ENCODE measurements at places on chromosomes 12 and 14. TPM values are rescaled to one million over a fixed set of nuclear protein-coding genes. Genes with fewer than 3 reads are reported as not detected.

KRT6B gene
- not detected for total RNA-seq

FGF23 gene
- total RNA-seq, result not detected

SLC6A12 gene
- total RNA-seq, result 130 TPM

TSPAN9 gene
- 81.6 TPM for total RNA-seq

CD27 gene
- total RNA-seq, result 6.6 TPM

IAPP gene
- not detected for total RNA-seq

PAH gene
- 8.7 TPM for total RNA-seq

CSRNP2 gene
- 29.6 TPM for total RNA-seq

GPD1 gene
- 15.1 TPM for total RNA-seq

SPIC gene
- total RNA-seq, result 0.44 TPM

PLEKHH1 gene
- total RNA-seq, result 26.2 TPM

CD4 gene
- total RNA-seq, result 38.1 TPM

GPR68 gene
- total RNA-seq, result 1.7 TPM

FOXG1 gene
- total RNA-seq, result not detected

SLC22A17 gene
- 35.3 TPM for total RNA-seq

DDX54 gene
- 62.0 TPM for total RNA-seq

MAP3K9 gene
- total RNA-seq, result 8.3 TPM

CLEC2A gene
- not detected for total RNA-seq

PTPRB gene
- total RNA-seq, result 71.6 TPM

ZNF891 gene
- 3.1 TPM for total RNA-seq

ANKS1B gene
- 5.8 TPM for total RNA-seq

TAC3 gene
- not detected for total RNA-seq

C14orf39 gene
- total RNA-seq, result not detected

BCAT1 gene
- 15.5 TPM for total RNA-seq

CPNE6 gene
- total RNA-seq, result 0.19 TPM

RDH16 gene
- total RNA-seq, result 0.41 TPM

Measured in kidney (tissue), 22 donors.